ENCODE measurements at places on chromosomes 7 and 10. TPM values are rescaled to one million over a fixed set of nuclear protein-coding genes. Genes with fewer than 3 reads are reported as not detected.

The GRID2IP gene
- total RNA-seq, result 0.12 TPM

The PRSS2 gene
- total RNA-seq, result not detected

The EN2 gene
- not detected for total RNA-seq

The SHTN1 gene
- total RNA-seq, result 0.08 TPM

The SEMA3C gene
- not detected for total RNA-seq

The STAG3 gene
- 16.1 TPM for total RNA-seq

The BPGM gene
- total RNA-seq, result 14.6 TPM
